ENCODE measurements at places on chromosomes 7 and 10.

GRCh38 chr10:101538446-101538845 is 49.6 kb downstream of the POLL start:
- ATAC-seq, result no peak

- ATAC-seq, result no peak
Measured at GRCh38 chr10:110848106-110848505, 23.6 kb upstream of the PDCD4 start.

GRCh38 chr10:84945791-84946190 is 617.4 kb downstream of the CCSER2 start:
- no peak for ATAC-seq

GRCh38 chr10:33047655-33048054 is 89.6 kb upstream of the ITGB1 start:
- no peak for ATAC-seq

GRCh38 chr7:53119514-53119941 is 84.1 kb downstream of the POM121L12 start:
- no peak for ATAC-seq

DNA sequence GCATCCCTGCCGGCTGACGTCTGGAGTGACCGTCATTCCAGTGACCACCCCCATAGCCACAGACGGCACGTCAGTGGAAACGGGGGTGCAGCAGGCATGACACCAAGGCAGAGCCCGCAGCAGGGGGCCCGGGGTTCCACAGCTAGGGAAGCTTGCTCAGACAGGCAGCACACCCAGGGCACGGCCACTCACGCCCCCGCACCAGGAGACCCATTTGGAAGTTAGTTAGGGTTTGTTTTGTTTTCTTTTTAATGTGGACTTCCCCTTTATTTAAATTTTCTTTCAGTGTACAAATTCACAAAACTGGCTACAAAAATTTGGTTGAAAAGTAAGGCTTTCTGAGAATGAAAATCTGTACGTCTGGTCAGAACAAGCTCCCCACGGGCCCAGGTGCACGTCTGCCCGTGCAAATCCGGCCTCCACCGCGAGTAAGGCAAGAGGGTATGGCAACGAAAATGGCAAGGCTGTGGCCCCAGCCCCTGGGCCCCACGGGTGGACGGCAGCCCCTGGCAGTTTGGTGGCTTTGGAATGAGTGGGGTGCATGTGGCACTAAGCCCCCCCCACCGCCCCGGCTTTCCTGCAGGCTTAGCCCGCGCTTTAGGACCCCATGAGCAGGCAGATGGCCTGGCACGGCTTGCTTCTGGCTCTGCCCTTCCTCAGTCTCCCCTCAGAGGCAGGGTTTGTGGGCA is 124.2 kb downstream of the FAM53B start:
- ATAC-seq, result no peak

DNA sequence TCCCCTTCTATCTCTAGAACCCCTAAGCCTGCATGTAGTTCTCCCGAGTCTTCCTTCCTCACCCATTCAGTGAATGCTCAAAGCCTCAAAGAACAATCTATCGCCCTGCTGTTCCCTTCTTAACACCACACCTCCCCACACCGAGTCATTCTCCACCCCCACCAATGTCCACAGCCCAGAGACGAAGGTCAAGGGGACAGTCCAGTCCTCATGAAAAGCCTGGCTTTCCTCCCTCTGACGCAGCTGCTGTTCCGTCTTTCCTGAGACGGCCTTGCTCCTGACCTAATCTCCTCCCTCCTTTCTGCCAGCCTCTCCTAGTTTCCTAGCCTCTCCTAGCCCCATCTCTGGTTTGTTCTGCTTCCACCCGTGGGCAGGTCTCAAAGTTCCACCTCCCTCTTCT is 9.2 kb downstream of the MOSPD3 start:
- ATAC-seq, result no peak

- no peak for ATAC-seq
Measured at GRCh38 chr7:6394114-6394513, 53.6 kb downstream of the DAGLB start.

GRCh38 chr7:81264116-81264515 is 345.3 kb upstream of the SEMA3C start:
- no peak for ATAC-seq

- no peak for ATAC-seq
Measured at GRCh38 chr7:132049462-132050304, 493.3 kb upstream of the PODXL start.

DNA sequence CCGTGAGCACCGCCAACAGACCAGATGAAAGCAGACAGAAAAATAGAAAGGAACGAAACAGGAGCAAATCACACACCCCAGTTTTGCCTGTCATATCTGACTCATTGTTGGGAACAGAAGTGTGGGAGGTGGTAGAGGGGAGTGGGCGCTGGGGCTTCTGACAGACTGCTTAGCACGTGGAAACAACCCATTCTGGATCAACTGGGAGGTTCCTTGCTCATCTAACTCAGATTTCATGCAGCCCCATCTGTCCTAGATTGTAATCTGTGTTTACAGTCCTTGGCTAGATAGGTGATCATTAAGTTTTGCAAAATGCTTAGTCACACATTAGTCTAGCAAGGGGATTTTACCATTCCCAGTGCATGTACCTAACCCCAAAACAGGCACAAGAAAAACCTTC is 154.1 kb downstream of the NRP1 start:
- ATAC-seq, result no peak

DNA sequence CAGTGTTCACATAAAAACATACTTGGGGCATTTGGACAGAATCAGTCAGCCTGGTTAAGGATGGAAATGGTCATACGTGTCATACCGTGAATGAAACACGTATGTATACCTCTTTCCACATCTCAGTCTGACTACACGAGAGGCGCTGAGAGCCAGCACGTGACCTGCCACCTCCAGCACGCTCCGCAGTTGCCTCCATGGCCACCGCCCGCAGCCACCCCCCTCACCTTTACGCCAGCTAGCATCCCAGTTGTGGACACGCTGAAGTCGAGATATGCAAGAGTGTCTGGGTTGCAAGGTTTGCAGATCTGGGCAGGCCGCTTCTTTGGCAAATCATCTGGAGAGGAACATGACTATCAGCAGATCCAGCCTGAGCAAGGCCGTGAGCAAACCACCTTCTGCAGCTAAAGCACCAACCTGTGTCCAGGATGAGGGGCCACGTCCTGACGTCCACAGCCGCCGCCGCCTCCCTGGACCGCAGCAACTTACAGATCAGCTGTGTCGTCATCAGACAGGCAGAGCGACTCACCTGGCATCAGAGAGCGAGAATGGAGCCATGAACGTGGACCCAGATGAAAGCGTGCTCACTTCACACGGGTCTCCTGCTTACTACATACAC is 209.4 kb downstream of the ZMYND11 start:
- ATAC-seq, result no peak

DNA sequence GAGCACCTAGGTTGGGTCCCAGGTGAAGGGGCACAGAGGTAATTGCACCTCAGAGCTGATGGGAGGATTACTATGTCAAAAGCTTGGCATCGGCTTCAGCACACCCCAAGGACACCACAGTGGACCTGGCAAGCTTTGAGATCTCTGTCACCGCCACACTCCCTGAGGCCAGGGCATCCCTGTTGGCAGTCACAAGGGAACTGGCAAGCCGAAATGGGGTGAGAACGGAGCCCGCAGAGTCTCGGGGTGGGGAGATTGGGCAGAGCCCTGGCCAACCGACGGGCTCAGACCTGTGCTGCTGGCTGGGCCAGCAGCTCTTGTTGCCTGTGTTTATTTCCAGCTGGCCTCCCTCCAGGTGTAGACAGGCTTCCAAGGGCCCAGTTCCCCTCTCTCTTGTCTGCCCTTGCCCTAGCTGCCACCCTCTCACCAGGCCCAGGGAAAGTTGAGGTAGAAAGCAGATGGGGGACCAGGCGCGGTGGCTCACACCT is 2.5 kb downstream of the HSPB1 start:
- ATAC-seq, result no peak

DNA sequence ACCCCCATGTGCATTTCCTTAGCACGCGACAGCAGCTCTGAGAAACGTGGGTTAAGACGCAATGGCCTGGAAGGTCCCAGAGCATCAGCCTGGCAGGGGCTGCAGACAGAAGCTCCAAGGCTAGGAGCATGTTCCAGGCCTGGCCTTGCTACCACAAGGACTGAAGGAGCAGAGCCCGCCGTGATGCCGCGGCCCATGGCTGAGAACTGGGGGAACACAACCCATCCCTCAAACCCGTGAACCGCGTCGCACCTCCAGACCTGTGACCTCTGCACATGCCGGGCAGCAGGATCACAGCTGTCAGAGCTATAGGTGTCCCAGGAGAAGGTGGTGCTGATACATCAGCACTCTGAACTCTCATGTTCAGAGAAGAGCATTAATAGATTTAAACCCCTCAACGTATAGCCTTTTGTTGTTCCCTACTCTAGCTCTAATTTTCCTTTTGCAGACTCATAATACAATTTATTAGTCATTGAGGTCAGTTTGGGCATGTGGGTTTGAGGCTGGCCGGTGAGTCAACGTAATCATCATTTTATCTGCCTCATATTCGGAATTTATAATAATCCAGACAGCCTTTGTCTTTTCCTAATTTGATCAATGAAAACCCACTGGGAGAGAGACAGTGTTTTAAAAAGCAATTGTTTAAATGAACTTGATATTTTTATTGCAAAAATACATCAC is 222.5 kb upstream of the TCERG1L start:
- ATAC-seq, result no peak

DNA sequence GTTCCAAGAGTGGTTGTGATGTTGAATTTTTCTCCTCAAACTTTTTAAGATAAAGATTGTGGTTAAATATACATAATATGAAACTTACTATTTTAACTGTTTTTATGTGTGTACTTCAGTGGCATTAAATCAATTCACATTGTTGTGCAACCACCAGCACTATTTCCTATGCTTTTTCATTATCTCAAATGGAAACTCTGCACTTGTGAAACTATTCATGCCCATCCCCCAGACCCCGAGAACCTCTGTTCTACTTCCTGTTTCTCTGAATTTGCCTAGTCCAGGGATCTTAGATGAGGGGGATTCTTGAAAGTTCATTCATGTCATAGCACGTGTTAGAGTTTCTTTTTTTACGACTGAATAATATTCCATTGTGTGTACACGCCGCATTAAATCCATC is 67.0 kb downstream of the WDR37 start:
- ATAC-seq, result no peak

DNA sequence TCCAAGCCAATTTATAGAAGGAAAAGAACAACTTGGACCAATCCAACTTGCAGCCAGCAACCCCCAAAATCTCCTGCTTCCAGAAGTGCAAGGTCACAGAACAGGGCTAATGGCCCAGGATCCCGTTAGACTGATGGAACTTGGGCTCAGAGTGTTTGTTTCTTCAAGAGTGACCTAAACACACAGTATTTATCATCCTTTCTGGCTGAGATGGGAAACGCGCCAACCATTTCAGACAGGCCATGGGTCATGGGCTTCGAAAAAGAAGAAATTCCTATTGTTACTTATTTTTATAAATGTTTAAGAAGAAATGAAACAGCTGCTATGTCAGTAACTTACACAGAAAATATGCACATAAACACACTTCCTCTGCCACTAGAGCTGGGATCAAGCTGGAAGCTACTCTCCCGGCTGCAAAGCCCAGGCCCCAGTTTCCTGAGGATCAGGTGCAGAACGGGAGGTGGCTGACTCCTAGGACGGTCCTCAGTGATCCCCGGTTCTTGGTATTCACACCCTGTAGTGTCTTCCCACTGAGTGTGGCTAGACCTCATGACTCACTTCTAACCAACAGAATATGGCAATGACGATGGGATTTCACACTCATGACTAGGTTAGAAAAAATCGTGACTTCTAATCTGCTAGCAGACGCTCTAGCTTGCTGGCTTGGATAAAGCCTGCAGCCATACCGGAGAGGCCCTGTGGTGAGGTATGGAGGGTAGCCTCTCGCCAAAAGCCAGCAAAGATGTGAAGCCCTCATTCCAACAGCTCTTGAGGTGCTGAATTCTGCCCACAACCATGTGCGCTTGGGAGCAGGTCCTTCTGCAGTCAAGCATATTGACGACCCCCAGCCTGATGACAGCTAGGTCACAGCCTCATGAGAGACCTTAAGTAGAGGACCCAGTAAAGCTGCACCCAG is 60.2 kb downstream of the CHST15 start:
- no peak for ATAC-seq

DNA sequence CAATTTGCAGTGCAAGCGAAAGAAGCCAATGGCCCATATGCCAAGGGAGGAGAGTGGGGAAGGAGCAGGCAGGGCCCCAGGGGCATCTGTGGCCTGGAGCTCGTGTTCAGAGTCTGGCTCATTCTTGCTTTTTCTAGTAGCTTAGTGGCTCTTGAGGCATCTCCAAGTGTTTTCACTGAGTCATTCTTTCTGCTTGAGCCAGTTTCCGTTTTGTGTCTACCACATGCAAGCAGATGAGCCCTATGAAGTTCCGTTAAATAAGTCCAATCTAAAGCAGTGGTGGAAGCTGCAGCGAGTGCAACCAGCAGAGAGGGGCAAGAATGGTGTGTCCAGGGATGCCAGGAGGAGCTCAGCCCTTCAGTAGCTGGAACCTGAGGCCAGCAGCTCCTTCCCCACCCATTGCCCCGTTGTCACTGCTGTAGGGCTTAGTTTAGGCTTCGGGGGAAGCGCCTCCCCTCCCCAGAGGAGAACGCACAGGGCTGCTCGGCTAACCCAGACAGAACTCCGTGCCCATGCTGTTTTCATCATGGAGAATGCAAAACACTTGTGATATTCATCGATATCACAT is 57.4 kb upstream of the EBF3 start:
- no peak for ATAC-seq

DNA sequence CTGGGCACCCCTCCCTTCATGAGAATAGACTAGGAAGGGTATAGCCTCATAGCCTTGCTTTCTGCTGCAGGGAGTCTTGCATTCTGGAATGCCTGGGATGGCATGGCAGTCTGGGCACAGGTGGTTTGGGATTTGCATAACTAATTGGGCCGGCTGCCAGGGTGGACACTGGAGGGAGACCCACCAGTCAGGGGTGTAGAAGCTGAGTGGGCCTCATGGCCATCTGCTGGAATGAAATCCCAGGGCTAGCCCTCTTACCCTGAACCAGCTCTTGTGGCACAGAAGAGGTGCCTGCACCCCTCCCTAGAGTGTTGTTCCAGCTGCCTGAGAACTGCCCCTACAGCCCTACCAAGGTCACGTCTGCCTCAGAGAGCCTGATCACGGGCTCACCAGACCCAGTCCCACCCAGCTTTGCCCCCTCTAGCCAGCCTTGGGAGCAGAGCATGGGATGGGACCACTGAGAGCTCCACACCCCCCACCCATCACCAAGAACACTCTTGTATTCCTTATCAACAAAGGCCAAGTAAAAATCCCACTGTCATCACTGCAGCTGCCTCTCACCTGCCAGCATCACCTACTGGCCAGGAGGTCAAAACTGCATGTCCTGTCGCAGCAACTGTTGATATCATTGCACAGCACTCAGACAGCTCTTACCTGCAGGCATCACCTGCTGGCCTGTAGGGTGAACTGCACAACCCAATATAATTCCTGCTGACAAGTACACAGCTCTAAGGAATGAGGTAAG is 148.9 kb downstream of the ZEB1 start:
- no peak for ATAC-seq

GRCh38 chr7:105136221-105136620 is 122.2 kb downstream of the KMT2E start:
- no peak for ATAC-seq

DNA sequence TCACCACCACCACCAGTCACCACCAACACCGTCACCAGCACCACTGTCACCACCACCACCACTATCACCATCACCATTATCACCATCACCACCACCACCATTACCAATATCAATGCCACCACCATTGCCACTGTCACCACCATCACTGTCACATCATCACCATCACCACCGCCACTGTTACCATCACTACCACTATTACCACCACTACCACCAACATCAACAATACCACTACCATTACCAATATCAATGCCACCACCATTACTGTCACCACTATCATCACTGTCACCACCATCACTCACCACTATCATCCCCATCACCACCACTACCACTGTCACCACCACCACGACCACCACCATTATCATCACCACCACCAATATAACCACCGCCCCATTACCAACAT is 14.0 kb upstream of the DENND2A start:
- ATAC-seq, result no peak

All from activated CD4-positive, CD25-positive, alpha-beta regulatory T cell treated with anti-CD3 and anti-CD28 coated beads, Interleukin-2, amount 50 U/mL, for 24 hours (primary cell).